ENCODE measurements at places on chromosomes 5 and 9.

DNA sequence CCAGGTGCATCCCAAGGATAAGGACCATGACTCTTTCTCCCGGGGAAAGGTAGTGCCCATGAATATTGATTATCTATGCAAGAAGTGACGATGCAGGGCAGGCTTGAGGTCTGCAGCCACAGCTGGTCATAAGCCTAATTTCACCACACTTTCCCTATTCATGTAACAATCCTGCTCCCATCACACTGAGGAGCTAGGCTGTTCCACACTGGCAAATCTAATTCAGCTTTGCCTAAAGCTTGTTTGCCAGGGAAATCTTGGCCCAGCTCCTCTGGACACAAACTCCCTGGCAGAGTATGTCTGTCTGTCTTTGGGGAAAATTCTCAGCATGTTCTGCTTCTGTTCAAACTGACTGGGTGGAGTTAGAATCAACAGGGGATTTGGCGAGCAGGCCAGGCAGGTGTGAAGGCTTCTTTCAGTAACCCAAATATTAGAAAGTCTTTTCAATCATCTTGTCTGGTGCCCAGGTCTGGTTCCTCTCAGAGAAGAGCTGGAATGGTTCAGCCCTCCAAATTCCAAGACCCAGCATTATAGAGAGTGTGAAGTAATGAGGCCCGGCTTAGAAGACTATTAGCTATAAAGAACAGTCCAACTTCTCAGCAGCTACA, 88.5 kb upstream of the SPDL1 start:
- no peak for DNase-seq

DNA sequence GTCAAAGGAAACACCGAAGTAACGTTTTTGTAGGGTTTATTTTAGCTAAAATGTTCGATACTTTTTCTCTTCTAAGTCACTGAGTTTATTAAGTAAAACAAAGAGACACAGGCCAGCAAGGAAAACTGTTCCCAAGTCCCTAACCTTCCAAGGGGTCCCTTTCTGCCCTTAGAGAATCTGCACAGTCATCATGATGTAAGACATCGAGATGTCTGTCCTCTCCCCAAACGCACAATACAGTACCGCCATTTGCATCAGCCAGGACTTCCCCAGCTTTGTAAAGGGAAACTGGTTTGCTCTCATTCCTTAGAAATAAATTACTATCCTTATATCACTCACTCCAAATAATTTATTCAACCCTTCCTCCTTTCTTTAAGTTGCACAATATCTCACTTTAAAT, 89.3 kb downstream of the MARCHF11 start:
- DNase-seq: no peak

DNA sequence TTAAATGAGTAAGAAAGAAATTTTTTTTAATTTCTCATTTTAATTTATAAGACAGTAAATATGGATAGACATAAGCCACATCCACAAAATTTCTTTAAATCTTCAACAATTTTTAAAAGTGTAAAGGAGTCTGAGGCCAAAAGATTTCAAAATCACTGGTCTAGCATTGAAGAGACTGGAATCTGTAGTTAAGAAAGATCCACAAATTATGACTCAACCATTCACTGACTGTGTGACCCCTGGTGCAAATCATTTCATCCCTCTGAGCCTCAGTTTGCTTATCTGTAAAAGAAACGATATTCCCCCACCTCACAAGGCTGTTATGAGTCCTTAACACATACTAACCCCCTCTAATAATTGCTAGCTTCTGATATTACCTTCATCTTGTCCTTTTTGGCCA, 98.5 kb downstream of the EBF1 start:
- peak; percentile 3 for DNase-seq

DNA sequence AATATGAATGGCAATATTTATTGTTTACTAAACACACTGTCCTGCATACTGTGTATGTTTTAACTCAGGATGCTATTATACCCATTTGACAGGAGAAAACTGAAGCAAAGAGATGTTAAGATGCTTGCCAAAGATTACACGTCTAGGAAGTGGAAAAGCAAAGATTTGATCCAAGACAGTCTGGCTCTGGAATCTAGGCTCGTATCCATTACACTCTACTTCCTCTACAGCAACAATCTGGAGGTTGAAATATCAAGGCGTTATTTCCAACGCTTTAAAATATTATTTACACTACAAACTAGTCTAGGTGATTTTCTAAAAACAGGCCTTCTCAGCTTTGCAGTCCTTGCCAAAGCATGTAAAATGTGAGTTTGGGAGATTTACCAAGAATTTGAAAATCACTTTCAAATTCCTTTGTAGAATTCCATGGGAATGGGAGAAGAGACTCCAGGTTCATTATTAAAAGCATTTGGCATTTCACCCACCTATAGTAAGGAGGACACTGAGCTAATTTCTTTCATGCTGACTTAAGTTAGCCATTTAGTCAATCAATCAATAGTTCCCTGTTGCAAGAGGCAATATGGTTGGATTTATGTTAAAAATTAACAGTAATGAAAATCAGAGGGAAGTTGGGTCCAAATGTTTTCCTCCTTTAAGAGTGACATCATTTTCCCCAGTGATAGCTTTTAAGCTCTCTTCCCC, 356.3 kb upstream of the SMARCA2 start:
- no peak for DNase-seq

GRCh38 chr9:92746567-92747458, 17.8 kb downstream of the BICD2 start:
- DNase-seq: peak; percentile 52

GRCh38 chr9:77472646-77473045, 175.5 kb downstream of the GNA14 start:
- no peak for DNase-seq

DNA sequence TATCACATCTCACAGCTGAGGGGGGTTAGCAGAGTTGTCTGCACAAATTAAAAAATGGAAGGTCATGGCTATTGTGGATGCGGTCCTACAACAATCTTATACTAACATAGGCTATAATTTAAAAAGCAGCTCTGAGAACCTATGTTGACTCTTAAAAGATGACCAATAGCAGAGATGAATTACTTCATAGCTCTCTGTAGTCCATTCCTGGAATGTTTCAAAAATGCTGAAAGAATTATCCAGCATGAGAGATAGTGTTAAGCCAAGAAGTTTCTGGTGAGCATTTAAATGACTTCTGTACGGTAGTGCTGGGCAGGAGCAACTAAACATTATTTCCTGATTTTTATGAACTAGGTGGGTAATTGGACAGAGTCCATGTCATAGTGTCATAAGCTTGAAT, 218.2 kb upstream of the NUDT12 start:
- DNase-seq: peak; percentile 66

DNA sequence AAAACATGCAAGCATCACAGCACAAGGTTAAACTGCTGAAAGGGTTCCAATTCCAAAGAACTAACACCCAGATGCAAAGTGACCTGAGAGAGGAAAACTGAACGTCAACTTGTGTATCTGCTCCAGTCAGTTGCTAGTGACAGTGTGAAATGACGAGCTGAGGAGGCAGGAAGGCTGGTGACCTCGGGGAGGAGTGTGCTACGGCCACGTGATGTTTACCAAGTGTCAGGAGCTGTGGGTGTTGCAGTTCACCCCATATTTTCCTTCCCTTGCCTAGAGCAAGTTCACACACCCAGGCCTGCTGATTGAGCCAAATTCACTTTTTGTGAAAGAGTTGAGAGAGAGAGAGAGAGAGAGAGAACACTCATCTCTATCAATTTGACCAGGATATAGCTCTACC, 231.6 kb upstream of the ANKH start:
- DNase-seq: no peak

DNA sequence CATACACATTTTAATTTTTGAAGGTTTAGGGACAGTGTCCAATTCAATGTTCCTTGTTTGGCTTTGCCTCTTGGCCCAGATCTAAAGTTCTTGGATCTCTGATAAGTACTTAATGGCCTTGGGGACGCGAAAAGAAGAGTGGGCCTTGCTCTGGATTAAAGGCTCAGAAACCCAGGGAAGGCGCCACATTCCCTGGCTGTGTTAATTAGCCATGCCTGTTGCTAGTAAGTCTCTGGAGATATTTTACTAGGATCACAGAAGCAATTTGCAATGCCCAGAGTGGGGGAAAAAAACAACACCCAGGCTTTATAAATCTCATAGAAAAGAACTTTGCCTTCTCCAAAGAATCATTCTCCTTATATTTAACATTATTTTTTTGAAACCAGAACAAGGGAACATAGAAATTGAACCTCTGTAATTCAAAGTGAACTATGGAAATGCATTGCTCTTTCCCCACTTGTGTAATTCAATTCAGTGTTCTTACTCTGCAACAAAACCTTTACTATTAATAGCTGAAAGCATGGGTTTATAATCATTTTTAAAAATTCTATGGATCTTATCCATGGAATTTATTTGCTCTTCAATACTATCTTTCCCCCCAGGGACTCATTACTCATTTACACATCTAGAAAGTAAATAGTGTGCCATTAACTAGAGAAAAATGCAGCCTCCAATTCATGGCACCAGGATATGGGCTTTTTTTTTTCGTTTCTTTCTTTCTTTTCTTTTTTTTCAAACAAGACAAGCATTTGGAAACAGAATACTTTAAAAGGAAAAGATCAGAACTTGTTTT, 172.2 kb upstream of the ANKRD55 start:
- DNase-seq: no peak

- no peak for DNase-seq
Measured at GRCh38 chr9:80871596-80871995, 817.8 kb downstream of the TLE1 start.

DNA sequence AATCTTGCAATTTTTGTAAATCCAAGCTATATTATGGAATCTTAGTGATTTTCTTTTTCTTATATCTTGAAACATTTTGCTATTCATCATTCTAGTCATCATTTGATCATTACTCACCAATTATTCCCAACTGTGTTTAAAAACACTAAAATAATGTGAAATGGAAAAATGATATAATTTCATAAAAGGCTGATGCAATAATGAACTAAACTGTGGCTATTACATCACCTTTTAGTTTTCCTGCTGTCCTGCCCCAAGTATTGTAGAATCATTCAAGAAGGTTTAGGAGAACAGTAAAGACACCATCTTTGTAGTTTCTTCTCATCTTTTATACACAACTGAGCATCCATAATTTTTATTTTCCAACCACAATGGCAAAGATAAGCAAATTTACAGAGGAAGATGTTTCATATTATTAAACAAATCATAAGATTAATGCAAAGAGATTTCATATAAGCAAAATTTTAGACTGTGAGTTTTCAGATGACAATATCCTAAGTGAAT, 431.0 kb upstream of the SLC30A5 start:
- no peak for DNase-seq

- peak; percentile 57 for DNase-seq
Measured at GRCh38 chr5:160269017-160269416, 39.7 kb downstream of the FABP6 start.

- DNase-seq: no peak
Measured at GRCh38 chr9:127707766-127708165, 978 bp downstream of the CFAP157 start.

GRCh38 chr5:109962882-109963603, 273.3 kb downstream of the MAN2A1 start:
- peak; percentile 66 for DNase-seq

DNA sequence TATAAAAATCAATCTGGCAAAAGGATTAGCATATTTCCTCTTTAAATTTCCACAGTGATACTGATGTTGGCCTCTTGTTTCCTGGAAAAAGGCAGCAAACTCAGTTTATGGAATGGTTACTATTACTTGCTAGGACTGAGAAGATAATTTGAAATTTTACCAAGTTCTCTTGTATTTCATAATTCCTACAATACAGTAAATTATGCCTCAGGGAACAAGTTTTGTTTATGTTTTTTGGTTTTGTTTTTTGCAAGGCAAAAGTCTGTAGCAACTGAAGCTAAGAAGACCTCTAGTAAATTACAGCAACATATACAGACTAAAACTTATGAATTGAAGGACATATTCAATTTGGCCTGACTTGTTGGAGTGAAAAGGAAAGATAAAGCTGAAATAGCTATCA, 30.2 kb upstream of the SLCO6A1 start:
- DNase-seq: no peak

- DNase-seq: peak; percentile 15
Measured at GRCh38 chr5:14748180-14748900, 83.8 kb downstream of the OTULIN start.

DNA sequence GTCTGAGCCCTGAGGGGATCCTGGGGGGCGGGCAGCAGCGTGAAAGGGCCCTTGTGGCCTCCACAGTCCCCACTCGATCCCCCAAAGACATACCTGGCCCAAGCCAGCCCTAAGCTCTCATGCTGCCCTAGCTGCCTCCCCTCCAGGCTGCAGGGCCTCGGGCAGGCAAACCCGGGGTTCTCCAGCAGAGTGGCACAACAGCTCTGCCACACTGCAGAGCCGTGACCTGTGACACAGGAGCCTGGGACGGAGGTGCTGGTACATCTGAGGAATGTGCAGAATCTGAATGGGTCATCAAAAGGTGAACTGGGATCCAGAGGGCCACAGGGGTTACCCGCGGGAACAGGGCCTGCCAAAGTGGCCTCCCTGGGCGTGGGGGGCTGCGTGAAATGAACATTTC, 163.2 kb downstream of the DAB2IP start:
- no peak for DNase-seq

DNA sequence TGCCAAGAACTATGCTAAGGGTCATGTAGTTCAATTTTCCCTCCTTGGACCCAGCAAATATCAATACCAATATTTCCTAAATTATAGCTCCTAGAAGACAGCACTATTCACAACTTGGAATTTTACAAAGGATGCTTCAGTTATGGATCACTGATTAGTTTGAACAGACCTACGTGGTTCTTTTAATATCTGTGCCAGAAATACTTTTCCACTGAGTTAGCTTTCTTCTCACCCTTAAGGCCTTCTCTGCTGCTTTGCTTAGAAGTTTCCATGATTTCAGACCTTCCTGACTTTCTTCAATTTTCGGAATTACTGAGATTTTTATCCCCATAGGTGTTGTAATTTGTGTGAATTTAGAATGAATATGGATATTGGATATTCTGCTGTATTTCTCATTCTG, 380.4 kb downstream of the PSAT1 start:
- no peak for DNase-seq

DNA sequence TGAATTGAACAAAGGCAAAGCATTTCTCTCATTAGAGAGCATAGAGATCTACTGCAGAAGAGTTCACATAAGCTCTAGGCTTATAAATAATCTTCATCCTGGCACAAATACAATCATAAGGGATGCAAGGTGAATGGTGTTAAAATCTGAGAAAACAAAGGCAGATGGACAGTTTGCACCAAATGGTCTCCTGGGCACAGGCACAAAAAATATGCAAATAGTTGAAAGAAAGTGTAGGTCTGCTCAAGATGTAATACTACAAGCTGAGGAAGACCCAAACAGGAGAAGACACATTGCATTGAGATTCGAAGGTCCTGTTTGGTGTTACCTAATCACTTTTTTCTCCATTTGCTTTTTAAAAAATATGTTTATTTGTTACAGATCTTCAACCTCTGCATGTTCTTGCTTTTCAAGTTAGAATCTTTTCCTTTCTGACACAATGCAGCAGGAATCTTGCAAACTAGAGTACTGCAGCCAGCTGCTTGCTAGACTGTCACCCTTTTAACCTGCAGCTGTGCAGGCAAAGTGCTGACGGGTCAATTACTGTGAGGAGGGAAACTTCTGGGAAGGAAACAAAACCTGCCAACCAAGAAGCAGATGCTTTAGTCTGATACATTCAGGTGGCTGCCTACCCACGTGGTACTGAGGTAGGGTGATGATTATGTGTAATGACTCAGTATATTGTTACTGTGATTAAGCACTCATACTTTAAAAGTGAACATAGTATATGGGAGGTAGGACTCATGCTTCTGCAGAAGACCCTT, 1048.6 kb upstream of the SEMA6A start:
- no peak for DNase-seq
